Activated naive CD8-positive, alpha-beta T cell treated with anti-CD3 and anti-CD28 coated beads, Interleukin-2, amount 10 ng/mL, durations not matched to agents 7 days and 5 days (primary cell): ENCODE measurements at places on chromosomes 1 and 21.

DNA sequence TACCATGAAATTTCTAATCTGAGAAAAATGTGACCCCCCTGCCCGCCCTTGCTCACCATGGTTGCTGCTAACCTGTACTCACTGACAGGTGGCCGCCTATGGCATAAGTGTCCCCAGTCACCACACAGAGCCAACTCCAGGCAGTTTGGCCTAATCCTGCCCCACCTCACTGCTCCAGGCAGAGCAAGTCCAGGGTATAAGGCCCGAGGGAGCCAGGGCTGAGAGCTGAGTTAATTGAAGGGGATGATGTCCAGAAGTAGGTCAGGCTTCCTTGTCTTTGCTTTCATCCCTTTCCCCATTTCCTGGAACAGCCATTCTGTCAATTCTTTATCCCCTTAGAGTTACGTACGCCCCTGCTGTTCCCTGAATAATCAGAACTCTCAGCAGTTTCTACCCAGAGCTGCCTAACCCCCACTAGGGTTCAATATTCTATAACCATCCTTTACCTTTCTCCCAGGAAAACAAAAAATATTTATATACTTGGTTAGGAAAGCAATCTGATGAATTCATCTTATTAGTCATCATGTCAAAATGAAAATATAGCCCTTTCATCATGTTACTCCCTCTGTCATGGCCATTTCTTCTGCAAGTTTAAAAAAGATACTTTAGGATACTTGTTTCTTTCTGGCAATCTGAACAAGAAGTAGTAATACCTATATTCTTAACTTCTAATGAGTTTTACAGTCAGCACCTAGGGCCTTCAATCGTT, 29.4 kb upstream of the CD101 start:
- DNase-seq, result no peak

GRCh38 chr1:94852788-94853187, 32.6 kb downstream of the SLC44A3 start:
- DNase-seq, result no peak

DNA sequence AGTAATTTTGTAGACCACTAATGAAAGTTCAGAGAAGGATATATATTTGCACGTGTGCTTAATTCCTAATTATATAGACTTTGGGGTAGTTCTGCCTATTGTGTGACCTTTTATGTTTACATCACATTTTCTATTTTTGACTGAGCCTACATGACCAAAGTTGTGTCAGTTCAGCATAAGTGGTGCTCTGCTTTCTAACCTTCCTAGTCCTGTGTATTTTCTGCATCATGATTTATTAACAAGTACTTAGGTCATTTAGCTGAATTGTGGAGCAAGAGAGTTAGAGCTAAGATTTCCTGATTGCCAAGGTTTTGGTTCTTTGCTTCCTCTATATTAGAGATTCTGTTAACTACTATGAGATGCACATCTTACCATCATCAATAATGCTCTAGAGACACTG, 176.0 kb downstream of the C1orf21 start:
- DNase-seq, result no peak

GRCh38 chr1:82390627-82391026, 589.9 kb downstream of the ADGRL2 start:
- no peak for DNase-seq

GRCh38 chr1:197173571-197174507, 27.4 kb upstream of the ASPM start:
- DNase-seq, result no peak

DNA sequence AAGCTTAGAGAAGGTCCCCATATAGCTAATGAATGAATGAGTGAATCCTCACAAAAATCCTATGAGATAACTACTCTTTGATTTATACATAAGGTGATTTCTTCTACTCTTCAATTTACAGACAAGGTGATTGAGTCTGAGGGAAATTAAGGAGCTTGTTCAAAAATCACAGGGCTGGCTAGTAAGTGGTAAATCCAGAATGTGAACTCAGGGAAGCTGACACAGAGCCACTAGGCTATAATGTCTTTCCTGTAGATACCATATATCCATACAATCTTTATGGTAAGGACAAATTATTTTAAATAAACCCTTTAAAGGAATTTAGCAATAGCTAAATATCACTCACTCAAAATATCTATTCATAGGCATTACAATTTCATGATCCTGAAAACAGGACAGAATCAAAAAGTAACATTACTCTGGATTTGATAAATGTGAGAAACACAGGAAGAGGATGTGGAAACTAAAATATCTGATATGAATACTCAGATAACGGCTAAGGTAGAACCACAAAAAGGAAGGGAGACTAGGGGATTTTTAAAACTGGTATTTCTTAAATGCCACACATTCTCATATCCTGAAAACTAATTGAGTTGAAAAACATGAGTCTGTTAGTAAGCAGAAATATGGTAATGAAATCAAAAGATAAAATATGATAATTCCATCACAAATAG, 108.2 kb downstream of the NBPF12 start:
- no peak for DNase-seq

- no peak for DNase-seq
Observed at GRCh38 chr1:180462102-180462501, 40.3 kb downstream of the ACBD6 start.

DNA sequence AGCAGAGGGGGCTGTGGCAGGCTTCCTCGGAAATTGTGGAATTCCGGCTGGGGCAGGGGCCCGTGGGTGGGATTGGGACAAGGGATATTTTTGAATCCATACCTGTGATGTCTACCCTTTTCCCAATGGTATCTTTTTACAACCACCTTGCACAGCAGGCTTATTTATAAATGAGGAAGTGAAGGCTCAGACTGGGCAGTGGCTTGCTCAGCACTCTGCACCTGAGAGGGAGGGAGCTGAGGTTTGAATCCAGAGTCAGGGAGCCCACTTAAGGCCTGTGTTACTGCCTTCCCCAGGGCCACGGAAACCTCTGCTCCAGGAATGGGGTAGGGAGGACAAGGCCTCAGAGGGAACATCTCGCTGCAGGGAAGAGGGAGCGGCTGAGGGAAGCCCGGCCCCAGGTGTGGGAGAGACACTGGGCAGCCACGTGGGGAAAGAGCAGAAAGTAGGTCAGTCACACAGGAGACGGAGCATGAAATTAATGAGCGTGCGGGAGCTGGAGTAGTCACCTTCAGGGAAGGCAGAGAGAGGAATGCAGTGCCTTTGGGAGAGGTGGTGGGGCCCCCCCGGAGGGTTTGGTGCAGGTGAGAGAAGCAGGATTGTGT, 35.4 kb upstream of the SCMH1 start:
- DNase-seq, result no peak

DNA sequence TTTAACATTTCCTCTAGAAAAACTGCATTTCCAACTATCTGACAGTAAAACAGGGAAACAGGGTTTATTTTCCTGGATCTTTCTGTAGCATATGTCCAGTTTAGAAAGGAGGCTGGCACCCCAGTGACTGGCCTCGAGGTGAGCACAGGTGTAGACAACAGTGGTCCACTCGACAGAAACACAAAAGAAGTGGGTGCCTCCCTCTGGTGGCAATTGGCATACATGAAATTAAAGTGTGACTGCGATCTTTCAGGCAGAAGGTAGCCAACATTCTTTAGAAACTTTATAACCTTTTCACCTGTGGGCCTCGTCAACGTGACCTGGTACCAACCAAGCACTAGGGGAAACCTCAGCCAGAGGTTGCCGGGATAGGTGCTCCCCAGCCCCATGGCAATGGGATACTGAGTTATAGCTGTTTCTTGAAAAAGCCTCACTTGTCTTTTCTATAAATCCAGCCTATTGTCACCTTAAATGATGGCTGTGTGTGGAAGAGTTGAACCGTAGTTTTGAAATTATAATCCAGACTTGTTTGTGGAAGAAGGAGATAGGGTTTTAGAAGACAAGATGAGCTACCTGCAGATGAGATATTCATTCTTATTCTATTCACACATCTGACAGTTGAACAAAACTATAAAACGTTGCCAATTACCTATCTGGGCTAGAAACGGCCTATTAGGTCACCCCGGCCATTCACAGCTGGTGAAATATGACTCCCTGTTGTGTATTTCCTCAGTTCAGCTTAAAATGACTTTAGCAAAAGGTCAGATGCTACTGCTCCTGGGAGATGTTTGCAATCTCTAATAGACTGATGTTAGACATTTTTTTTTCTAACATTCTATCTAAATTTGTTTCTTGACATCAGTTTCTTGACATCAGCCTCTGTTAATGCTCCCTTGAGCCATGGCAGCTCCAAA, 44.3 kb downstream of the PCP4 start:
- no peak for DNase-seq

GRCh38 chr1:85397490-85398032, 67.4 kb downstream of the DDAH1 start:
- no peak for DNase-seq

- no peak for DNase-seq
Observed at GRCh38 chr21:42627527-42628289, 25.7 kb upstream of the PDE9A start.

DNA sequence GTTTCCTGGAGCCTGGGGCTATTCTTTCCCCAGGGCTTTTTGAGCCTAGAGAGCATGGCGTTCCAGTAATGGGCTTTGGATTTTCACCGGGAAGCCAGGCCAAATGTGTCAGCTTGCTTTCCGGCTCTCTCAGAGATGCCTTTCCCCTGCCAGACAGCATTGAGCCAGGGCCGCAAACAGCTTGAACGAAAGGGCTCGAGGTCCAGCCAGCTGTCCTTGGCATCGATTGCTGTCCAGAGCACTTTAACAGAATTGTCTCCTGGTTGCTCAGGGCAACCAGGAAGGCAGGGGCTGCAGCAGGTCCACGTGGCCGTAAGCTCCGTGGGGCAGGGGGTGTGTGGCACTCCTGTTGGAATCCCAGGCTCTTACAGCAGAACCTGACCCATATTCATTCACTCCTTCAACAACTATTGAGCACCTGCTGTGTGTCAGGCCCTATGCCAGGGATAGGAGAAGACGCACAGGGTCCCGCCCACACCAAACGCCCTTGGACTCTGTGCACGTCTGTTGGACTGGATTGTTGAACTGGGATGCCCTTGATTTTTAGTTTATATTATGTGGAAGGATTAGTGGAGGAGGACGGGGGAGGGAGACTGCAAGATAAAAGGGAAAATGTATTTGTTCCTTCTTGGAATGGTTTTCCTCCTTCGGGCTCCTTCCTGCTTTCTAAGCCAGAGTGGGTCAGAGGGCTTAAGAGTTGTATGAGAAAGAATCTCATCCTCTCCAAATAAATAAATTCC, 38.7 kb upstream of the EFHD2 start:
- DNase-seq, result no peak

DNA sequence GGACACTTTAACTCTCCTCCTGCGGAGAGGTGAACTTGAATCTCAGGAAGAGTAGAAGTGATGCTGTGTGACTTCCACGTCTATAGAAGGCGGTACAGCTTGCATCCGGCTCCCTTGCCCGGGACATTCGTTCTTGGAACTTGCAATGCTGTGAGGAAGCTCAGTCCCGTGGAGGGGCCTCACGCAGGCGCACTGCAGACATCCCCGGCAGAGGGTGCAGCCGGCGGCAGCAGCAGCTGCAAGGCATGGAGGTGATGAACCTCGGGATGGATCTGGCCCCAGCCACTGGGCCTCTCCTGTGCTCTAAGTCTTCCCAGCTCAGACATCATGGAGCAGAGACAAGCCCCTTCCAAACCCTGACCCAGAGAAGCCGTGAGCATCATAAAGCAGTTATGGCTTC, 61.8 kb upstream of the SOD1 start:
- no peak for DNase-seq

GRCh38 chr1:15485636-15486035, 9.7 kb downstream of the CELA2B start:
- no peak for DNase-seq

GRCh38 chr1:185398022-185398421, 81.0 kb upstream of the IVNS1ABP start:
- DNase-seq, result no peak

GRCh38 chr1:228891272-228892034, 156.2 kb downstream of the RHOU start:
- no peak for DNase-seq

- DNase-seq, result no peak
Observed at GRCh38 chr1:98669355-98670296, 8.1 kb downstream of the SNX7 start.

DNA sequence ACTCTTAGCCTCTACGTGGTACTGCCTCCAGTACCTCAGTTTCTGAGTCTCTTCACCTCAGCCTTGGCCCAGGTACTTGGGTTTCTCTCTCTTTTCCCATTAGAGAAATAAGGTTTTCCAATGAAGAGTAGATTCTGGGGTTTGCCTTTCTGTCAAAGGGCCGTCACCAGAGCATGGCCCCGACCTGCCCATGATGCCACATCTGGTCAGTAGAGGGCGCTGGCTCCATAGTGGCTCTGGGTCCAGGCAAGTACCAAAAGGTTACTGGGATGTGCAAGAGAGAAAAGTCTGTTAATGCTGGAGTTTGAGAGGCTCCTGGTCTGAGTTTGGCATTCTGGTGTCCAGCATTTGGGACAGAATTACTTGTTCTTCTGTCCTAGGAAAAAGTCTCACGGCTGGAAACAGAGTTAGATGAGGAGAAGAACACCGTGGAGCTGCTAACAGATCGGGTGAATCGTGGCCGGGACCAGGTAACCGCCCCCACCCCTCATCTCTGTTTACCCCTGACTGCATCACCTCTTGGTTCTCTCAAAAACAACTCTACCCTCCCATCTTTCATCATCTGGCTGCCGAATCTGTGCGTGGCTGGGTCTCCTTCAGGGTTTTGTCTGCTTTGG, 5.3 kb upstream of the TUFT1 start:
- DNase-seq, result peak; percentile 80

GRCh38 chr1:61287734-61288133, 205.4 kb downstream of the NFIA start:
- DNase-seq, result no peak

- no peak for DNase-seq
Observed at GRCh38 chr1:204041232-204041767, 31.6 kb upstream of the SOX13 start.

- no peak for DNase-seq
Observed at GRCh38 chr21:17782051-17782450, 37.1 kb downstream of the C21orf91 start.

GRCh38 chr21:28247454-28248020, 745.1 kb downstream of the LTN1 start:
- no peak for DNase-seq

DNA sequence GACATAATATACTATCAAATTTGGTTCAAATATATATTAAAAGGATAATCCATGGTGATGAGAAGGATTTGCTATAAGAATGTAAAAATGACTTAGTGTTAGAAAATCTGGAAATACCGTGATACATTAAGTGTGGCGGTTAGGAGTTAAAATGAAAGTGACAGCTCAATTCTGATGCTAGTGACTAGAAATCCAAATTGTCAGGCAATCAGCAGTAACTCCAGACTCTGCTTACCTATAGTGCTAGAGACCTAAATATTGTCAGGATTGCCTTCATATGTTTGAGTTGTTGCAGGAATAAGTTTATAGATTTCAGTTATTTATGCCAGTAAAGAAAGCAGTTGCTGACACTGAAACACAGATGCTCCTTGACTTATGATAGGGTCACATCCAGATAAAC, 737.4 kb downstream of the MRPL39 start:
- no peak for DNase-seq
